ENCODE measurements at places on chromosomes 11 and 22.

DNA sequence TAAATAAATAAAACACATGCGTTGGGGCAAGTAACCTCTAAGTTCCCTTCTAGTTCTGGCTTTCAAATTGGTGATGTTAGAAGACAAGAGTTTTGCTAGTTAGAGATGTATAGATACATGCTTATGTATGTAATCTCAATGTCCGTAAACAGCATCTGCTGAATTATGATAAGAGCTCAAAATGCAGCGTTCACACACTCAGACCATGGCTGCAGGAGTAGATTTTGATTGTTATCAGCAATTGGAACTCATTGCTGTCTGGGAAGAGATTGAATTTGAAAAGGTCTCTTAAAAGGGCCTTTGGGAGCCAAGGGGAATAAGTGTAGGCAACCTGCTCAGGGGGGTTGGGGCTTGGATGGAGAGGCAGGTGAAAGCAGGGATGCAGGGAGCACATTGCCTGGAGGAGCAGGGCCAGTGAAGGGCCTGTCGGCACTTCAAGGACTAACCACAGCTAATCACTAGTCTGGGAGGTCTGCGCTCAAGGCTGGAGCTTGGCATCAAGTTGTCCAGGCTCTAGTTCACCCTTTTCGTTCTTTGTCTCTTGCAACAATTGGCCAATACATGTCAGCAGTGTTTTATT lies 2.7 kb upstream of the RAG1 start:
- no peak for DNase-seq

DNA sequence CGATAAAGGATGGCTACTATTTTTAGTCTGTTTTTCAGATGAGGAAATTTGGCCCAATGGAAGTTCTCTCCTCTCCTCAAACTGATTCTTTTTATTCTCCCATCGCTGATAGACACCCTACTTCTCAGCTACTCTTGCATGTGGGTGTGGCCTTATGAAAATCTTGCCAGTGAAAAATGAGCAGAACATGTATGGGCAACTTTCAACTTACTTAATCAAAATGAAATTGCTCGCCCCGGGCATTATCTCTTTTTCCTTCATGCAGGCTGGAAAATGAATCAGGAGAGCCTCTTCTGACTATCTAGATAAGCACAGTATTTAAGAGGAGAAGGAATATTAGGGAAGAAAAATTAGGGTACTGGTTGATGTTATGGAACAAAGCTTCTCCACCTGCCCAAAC lies 2354.7 kb upstream of the RAG2 start:
- DNase-seq, result no peak

DNA sequence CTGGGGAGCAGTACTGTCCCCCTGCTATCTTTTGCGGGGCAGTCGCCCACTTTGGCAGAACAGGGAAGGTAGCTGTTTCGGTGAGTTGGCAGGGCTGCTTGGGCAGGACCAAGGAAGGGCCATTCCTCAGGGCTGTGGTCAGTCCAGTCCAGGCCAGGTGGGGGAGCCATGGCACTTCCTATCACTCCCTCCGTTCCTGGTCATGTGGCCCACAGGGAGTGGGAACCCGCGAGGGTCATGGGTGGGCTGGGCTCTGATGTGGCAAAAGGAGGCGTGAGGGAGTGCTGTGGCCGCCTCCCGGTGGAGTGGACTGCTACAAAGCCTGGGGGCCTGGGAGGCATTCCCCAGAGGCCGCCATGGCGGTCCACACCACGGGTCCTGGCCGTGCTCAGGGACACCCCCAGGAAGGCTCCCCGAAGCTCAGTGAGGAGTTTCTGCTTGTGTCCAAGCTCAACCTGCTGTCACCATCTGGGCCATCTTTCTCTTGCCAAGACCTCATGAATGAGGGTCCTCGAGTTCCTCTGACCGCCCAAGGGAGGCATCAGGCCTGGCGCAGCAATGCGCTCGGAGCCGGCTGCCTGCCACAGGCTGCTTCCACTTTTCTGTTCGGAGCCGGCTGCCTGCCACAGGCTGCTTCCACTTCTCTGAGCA lies 11.9 kb downstream of the CHID1 start:
- no peak for DNase-seq

GRCh38 chr22:35781898-35782297 lies 64.2 kb downstream of the APOL5 start:
- DNase-seq, result no peak

DNA sequence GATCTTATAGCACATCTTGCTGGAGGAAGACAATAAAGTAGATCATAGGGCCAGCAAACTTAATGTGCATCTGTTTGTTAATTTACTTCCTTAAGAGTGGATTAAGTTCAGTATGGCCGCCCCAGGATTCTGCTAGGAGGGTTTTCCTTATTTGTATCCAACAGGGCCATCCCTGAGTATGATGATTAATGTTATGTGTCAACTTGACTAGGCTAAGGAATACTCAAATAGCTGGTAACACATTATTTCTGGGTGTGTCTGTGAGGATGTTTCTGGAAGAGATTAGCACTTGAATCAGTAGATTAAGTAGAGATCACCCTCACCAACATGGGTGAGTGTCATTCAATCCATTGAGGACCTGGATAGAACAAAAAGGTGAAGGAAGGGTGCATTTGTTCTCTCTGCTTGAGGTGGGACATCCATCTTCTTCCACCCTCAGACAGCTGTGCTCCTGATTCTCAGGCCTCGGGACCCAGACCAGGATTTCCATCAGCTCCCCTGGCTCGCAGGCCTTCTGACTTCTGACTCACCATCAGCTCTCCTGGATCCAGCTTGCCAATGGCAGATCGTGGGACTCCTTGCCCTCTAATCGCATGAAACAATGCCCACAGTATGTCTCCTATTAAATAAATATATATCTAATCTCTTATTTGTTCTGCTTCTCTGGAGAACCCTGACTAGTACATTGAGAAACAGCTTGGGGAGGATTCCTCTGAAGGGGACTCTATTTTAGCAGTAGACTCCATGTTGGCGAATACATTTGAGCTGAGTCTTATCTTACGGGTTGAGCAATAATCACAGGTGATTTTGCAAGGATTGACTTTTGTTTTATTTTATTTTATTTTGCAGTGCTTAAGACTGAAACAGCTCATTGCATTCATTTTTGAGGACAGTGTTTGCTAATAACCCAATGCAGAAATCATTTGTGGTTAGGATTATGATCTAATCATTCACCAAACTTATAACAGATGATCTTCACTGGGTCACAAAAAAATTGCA lies 9.0 kb upstream of the ZBTB44 start:
- no peak for DNase-seq

GRCh38 chr11:68107689-68108088 lies 13.5 kb downstream of the CHKA start:
- no peak for DNase-seq

GRCh38 chr22:24146791-24147353 lies 34.4 kb upstream of the SUSD2 start:
- no peak for DNase-seq

DNA sequence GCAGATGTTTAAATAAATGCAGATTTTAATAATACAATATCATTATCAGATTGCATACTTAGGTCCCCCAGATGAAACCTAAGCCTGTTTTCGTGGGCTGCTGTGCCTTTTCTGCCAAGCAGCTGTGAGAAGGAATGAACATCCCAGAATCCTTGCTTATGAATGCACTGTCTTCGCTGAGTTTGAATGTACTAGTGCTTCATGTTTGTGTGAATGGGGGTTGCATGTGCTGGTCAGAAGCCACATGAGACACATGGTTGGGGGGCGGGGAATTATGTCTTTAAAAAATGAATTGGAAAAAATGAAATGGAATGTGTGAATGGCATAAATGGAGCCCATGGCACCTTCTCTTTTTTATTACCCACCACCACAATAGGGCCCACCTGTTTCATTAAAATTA lies 125.4 kb upstream of the HSD17B12 start:
- no peak for DNase-seq

- no peak for DNase-seq
These were observed 22.6 kb downstream of the AMPD3 start for GRCh38 chr11:10477690-10478046.

DNA sequence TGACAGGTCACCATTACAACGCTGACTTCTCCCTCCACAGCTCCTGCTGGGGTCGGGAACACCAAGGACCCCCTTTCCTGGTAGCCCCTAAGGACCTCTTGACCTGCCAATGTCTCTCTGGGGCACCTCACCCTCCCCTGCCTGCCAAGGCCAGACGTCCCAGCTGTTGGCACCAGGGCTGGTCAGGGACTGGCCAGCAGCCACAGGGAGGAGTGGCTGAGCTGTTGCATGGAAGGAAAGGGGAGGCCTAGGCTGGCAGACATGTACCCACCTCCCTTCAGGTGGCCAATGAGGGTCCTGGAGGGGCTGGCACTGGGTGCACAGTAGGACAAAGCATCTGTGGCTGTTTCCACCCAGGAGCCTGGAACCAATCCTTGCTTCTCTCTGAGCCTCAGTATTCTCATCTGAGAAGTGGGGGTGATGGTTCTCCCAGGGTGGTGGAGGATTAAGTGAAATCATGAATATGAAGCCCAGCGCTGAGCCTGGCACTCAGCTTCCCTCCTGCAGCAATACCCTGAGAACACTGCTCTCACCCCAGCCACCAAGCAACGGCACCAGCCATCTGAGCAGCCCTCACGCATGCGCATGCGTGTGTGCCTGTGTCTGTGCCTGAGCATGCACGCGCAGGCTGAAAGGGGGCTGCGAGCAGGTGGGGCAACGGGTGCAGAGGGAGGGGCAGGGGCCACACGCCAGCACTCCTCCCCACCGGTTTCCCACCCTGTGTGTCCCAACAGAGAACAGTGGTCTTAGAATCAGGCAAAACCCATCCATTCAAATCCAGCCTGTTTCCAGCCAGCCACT lies 5.9 kb downstream of the KCNJ4 start:
- DNase-seq, result no peak

GRCh38 chr22:49406879-49407587 lies 420.6 kb downstream of the BRD1 start:
- no peak for DNase-seq

GRCh38 chr11:76850130-76850529 lies 10.6 kb upstream of the ACER3 start:
- DNase-seq, result no peak

DNA sequence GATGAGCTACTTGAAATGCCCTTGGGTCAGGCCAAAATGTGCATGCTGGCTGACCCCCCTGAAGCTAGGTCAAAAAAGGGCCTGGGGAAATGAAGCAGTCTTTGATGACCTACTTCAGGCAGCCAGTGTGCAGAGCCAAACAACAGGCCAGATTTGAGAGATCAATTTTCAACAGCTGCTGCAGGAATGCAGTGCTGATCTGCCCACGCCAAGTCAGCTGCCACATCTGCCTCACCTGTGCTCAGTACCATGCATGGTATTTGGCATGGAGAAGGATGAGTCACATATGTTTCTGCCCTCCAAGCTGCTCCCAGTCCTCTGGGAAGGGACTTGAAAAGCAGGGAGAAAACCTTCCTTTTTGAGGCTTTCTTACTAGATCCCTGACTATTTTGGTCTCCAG lies 35.8 kb downstream of the MTNR1B start:
- no peak for DNase-seq

DNA sequence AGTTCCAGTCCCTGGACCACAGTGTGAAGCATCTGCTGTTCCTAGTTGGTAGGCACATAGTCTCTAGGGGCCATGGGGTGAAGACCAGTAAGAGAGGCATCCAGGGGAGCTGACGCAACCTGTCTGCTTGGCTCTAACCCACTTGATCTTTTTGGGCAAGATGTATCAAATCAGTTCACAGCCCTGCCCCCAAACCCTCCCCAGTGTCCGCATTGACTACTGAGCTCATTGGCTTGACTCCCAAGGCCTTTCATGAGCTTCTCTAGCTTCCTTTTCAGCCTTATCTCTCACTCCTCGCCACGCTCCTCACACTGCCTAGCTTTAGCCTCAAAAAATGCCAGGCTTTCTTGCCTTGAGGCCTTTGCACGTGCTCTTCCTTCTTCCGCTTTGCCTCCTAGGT lies 29.7 kb upstream of the ABCC8 start:
- no peak for DNase-seq

DNA sequence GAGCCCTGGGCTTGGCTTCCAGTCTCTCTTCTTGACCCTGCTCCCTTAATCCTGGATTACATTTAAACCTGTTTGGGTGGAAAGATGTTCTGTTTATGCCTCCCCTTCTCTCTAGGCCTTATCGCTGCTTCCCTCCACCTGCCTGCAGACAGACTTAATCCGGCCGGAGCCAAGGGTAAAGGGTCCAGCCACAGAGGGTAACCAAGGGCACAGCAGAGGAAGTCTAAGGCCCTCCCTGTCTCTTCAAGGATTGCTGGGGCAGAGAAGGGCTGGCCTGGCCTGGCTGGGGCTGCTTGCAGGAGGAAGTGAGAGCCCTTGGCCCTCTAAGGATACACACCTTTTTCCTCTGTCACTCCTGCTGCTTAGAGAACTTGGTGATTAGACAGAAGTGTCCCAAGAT lies 2.1 kb downstream of the GAL3ST3 start:
- no peak for DNase-seq

- no peak for DNase-seq
These were observed 4.2 kb upstream of the FAM118A start for GRCh38 chr22:45305456-45306075.

DNA sequence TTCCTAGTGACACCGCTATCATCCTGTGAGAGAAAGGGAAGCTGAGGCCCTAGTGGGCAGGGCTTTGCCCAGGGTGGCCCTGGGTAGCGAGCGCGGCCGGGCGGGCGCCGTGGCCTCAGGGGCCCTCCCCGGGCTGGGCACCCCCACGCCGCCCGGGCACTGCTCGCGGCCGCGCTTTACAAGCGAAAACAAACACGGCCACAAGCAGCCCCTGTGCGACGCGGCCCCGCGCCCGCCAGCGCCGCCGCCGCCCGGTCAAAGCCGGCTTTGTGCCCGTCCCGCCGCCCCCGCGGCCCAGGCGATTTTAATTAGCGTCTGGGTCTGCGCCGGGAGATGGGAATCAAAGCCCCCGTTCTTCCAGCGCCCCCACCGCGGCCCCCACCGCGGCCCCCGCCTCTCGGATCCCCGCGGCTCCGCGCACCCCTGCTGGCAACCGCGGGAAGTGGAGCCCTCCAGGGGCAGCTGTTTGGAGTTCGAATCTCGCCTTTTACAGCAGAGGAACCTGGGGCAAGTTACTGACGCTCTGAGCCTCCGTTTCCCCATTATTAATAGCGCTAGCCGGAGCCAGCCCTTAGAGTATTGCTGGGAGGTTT lies 47.9 kb downstream of the CHRDL2 start:
- DNase-seq, result peak; percentile 57

DNA sequence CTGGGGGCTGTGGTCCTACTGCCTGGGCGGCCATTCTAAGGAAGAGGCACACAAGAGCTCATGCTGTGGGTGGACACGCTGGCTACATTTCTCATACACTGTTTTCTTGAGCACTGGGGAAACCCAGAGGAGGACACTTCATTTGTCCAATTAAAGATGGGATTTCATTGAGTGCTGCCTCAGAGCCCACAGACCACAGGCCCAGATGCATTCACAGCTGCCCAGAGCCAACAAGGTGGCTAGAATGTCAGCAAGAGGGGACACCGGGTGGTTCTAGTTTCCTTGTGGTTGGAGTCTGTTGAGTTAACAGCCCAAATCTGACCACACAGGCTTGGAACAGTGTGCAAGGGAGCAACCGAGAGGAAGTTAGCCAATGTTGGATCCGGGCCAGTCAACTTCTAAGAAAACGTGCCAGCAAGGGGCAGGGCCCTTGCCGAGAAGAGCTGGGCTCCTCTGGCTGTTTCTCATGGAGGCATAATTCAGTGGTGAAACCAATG lies 35.0 kb upstream of the SORL1 start:
- peak; percentile 90 for DNase-seq

- DNase-seq, result no peak
These were observed 10.9 kb downstream of the BMAL1 start for GRCh38 chr11:13288375-13289029.

- DNase-seq, result no peak
These were observed at the start of gene GRAMD4 for GRCh38 chr22:46619830-46620501. GRAMD4 (plus strand) TSS chr22:46620386; CDS start chr22:46626800, 6,414 bp downstream.

GRCh38 chr11:71170624-71171423 lies 81.6 kb downstream of the SHANK2 start:
- DNase-seq, result no peak
